ENCODE measurements at places on chromosomes 5 and 9.

DNA sequence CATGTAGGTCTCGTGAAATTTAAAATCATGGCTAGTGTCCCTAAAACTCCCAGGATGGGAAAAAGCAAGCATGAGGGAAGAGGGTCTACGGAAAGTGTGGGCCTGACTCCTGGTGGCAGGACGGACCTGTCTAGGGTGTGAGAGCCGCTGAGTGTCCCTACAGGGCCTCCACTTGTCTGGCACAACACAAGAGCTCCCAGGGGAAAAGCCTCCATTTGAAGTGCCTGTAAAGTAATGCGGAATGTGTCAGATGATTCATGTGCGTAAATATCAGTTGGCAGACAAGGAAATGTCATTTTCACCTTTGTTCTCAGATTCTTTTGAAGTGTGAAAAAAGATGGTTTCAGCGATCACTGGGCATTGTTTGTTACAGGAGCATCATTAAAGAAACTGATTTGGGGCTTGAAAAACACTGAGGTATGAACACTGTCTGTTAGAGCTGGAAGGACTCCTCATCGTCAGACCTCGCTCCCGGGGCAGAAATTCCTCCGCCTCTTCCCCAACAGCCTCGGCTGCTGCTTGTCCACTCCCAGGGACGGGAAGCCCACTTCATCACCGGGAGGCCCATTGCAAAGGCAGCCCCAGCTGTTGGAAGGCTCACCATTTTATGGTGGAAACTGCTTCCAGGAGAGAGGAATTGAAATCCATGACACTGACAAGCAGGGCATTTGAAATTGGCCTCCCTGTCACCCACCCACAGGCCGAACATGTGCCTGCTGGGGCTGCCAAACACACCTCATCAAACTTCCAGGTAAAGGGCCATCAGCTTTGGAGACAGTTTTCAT is 240.8 kb downstream of the FSTL4 start:
- no peak for DNase-seq

GRCh38 chr5:97095318-97095732 is 47.1 kb downstream of the LIX1 start:
- no peak for DNase-seq

DNA sequence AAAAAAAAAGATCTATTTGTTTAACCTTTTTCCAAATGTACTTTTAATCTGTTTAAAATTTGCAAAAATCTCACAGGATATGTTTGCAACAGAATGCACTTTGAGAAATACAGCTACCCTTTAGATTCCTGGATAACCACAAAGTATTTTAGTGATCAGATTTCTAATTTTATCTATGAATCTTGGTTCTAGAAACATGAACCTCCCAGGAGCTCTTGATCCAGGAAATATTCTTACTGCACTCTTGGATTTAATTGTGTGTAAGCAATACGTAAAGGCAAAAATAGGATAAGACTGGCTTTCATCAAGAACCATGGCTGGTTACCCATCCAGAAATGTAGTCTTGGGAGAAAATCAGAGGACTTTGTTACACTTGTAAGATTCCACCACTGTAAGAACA is 1581.8 kb upstream of the WWC1 start:
- DNase-seq, result no peak

- peak; percentile 50 for DNase-seq
Observed at GRCh38 chr5:180806351-180807011, 3.9 kb upstream of the MGAT1 start.

DNA sequence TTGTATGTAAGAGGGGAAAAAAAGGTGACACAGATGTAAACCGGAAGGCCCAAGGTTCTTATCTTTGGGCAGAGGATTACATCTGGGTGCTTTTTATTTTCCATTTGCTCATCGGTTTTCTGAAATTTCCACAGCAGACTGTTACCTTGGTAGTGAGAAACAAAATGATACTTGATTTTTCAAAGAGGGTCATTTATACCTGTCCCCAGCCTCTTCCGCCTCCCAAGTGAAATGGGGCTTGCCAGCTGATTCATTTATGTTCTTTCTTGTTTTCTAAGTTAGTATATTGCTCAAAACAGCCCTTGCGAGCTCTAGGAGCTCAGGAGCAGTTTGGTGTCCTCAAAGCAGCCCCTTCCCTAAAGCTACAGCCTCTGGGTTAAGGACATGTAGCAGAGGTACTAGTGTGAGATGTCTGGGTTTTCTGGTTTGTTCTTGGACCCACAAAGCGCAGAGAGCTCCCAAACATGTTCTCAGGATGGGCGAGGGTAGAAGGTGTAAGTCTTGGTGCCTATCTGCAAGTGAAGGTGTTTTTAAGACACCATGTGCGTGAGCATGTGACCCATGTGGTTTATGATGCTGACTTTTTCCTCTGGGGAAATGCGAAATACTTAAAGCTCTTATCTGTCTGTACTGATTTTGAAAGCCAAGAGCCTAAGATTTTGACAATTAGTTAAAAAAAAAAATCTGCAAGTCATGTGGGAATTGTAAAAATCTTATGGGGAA is 38.3 kb downstream of the DAPK1 start:
- DNase-seq, result peak; percentile 37

GRCh38 chr9:110123341-110124095 is 84.4 kb downstream of the C9orf152 start:
- DNase-seq, result no peak

- no peak for DNase-seq
Observed at GRCh38 chr9:70477907-70478480, 63.5 kb upstream of the KLF9 start.

- no peak for DNase-seq
Observed at GRCh38 chr5:143241892-143242291, 161.6 kb downstream of the NR3C1 start.

DNA sequence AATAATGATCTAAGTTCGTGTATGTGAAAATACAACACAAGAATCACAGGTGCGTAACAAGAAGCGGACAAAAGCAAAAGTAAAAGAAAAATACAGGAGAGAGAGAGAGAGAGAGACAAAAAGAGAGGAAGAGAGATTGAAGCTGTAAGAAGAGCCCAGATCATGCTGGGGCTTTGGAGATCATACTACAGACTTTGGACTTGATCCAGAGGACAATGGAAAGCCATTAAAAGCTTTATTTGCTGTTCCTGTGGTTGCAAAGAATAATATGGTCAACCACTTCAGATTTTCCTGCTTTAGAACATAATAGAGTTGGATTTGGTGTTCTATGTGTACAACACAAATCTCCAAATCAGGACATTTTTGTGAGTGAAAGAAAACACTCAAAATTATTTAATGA is 561.4 kb downstream of the CAAP1 start:
- no peak for DNase-seq

DNA sequence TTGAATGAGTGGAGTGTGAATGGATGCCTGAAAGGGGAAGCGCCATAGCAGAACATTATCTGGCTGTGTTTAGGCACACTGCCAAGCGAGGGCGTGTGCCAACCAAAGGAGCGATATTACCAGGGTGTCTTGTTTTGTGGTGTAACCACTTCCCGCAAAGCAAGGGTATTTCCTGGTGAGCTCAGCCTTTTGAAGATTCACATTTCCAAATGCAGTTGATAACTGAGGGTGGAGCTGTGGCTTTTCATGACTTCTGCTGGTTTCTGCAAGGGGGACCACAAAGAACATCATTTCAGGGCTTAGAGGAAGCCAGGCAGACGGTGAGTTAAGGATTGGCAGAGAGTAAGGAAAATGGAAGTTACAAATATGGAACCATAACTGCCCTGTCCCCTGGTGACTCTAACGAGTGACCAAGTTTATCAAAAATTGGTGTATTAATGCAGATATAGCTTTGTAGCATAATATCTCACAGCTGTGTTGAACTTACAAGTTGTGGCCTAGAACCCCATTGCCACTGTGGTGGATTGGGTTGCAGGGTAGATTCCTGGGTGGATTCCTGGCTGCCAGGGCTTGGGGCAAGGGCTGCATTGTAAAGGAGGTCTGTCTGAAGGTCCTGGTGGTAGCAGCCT is 71.4 kb downstream of the RALGPS1 start:
- peak; percentile 85 for DNase-seq

GRCh38 chr9:131238402-131239021 is 37.8 kb downstream of the FAM78A start:
- DNase-seq, result no peak
